A172 (cell line): ENCODE measurements at places on chromosomes 3 and 15. TPM values are rescaled to one million over a fixed set of nuclear protein-coding genes. Genes with fewer than 3 reads are reported as not detected.

TMEM45A gene
- 11.5 and 17.9 TPM in 2 replicates for total RNA-seq

CDC25A gene
- 21.1 and 33.6 TPM in 2 replicates for total RNA-seq

CYP1A1 gene
- 0.17 and 0.22 TPM in 2 replicates for total RNA-seq

CAV3 gene
- total RNA-seq = 0.24 TPM in 1 of 2 replicates, not detected in the other

SLC9A9 gene
- 1.1 and 1.8 TPM in 2 replicates for total RNA-seq

GPR171 gene
- not detected in 2 replicates for total RNA-seq

SNURF gene
- total RNA-seq = 0.84 TPM in 1 of 2 replicates, not detected in the other

GPR176 gene
- total RNA-seq = 60.0 and 65.6 TPM in 2 replicates

GALNT15 gene
- total RNA-seq = not detected in 2 replicates

GNAT1 gene
- not detected in 2 replicates for total RNA-seq

SENP8 gene
- total RNA-seq = 1.3 and 1.8 TPM in 2 replicates

MAGEF1 gene
- 83.9 and 109 TPM in 2 replicates for total RNA-seq

BNC1 gene
- 0.03 and 0.17 TPM in 2 replicates for total RNA-seq

CHRM5 gene
- 0.02 TPM in 1 of 2 replicates, not detected in the other for total RNA-seq

FAM81A gene
- total RNA-seq = 0.78 and 1.3 TPM in 2 replicates

SCN11A gene
- total RNA-seq = not detected in 2 replicates

LRTM1 gene
- not detected in 2 replicates for total RNA-seq
